ENCODE measurements at places on chromosomes 12 and 14.

GRCh38 chr12:68416826-68417225, 84.7 kb upstream of the MDM1 start:
- DNase-seq: no peak

DNA sequence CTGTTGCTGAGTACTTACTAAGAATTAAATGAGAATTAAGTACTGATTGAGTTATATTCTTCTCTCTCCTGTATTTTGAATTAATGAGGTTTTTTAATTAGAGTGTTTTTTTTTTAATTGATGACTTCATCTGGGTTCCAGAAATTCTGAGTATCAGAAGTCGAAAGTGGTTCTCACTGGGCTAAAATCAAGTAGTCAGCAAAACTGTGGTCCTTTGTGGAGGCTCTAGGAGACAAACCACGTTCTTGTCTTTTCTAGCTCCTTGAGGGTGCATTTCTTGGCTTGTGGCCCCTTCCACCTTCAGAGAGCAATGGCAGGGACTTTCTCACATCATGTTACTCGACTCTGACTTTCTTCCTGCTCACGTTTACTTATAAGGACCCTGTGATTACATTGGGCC, 8.1 kb upstream of the DYRK4 start:
- no peak for DNase-seq

DNA sequence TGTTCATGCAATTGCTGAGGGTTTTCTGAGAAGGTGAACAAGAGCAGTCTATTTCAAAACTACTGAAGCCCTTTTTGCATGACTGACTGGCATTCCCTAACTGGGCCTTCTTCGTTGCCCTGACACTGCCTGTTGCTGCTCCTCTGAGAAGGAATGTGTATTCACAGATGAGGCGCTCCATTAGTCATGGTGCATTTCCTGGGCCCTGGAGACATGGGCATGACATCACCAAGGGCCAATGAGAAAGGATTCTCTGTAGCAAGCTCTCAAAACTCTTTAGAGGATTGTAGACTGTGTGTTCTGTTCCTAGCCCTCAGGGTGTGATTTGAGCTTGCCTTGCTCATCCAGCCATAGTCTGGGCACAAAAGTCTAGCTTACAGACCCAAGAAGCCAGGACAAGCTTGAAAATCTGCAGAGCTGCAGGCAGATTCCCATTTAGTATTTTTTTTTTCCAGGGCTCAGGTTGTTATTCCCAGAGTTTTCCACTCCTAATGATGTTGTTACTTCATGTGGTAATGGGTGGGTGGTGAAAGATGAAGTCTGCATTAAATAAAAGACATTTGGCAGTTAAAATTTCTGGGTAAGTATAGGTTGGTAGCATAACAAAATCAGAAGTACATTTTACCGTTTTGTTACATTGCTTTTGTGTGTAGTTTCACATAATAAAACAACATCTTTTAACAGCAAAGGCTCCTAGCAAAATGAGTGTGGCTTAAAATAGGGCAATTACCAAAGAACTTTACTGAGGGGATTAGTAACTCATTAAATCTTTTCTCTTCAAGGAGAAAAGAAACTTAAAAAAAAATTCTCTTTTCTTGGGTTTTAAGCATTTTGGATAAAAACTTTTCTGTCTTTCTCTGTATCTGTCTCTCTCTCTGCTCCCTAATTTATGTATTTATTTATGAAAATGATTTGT, 318.4 kb downstream of the RAD51B start:
- no peak for DNase-seq

DNA sequence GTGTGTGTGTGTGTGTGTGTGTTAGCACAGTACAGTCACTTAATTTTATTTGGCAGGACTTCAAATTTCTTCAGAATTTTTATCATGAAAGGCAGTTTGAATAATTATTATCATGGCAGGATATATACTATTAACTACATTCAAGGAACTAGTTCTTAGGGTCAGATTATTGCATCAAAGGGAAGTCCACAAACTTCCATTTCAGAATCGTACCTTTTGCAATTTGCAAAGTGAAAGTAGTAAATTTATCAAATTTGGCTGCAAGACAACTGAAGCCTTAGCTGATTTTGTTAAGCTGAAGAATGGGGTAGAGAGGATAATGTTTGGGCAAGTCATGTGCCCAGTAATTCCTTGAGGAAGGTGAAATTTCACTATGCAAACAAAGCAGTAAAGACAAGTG, 68.2 kb downstream of the PLEKHG7 start:
- no peak for DNase-seq

DNA sequence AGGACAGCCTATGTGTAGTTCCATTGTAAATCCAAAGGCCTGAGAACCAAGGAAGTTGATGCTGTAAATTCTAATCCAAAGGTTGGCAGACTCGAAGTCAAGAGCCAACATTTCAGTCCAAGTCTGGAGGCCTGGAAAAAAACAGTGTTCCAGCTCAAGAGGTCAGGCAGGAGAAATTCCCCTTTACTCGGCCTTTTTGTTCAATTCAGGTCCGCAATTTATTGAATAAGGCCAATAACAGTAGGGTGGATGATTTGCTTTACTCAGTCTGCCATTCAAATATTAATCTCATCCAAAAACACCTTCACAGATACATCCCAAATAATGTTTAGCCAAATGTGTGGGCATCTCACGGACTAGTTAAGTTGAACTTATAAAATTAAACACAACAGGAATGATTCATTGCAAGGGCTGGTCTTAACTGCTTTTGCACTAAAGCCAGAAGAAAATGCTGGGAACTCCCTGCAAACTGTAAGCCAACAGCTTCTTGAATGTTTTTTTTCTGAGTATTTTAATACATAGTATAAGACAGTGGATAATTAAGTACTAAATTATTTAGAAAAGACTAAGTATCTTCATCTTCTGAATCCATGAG, 197.4 kb upstream of the GARIN6 start:
- no peak for DNase-seq

DNA sequence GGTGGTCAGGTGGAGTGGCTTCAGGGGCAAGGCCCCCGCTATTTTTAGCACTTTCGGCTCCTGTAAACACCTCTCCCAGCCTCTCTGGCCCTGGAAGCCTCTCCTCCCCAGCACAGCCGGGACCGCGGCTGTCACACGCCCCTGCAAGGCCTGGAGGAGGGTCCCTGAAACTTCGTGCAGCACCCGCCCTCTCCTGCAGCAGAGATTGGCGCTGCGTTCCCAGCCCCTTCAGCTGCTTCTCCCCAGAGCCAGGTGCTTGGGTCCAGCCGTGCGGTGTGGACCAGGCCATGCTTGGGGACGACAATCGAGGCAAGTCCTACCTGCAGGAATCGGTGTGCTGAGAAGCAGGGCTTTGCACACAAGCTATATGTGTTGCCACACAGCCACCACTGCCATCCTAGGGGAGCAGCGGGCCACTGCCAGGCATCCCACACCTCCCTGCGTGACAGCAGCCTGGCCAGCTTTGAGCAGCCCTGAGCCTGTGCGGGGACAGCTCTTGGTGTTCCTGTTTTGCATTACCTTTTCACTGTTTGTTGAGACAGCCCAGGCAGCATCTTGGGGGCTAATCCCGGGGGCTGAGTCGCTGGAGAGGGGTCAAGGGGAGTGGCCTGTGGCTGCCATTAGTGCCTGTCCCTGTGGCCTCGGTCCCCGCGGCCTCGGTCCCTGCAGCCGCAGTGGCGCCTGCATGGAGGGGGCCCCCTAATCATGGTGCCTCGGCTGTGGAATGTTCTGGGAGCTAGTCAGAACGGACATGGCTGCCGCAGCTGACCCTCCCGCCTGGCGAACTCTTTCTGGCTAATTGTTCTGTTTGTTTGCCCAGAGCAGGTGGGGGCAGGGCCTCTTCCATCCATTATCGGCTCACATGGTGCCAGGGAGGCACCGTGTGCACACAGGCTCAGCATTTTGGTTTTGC, 27.6 kb upstream of the TRAF3 start:
- peak; percentile 20 for DNase-seq

DNA sequence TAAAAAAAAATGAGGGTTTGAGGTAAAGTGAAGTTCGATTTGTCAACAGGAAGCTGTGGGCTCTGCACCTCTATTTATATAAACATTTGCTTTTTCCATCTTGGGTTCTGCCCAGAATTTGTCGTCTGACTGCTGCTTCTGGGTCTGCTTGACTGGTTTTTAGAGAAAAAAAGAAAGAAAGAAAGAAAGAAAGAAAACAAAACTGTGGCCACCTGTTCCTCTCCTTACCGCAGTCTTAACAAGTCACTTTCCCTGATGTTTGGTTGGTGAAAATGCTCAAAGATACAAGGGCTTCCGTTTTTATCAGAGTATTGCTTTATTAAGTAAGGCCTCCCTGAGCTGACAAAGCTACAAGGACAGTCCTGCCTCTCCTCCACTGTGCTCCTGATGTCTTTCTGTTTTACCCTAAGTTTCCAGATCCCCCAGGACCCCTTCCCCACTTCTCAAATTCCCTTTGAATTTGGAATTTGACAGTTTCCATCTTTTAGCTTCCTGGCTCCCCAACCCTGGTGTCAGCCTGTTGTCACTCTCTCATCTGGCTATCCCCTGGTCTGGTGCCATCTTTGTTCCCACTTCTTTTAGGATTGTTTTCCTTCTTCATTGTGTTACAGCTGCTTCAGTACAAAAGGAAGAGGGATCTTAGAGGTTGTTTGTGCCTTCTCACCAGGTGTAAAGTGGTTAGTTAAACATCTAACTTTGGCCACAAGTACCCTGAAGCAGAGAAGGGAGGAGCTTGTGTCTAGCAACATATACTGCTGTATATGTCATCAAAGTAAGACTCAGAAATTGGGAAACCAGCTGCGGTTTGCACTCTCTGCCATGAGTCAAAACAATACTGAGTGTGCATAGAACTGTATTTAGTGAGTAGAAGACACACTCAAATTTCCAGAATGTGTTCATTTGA, 18.0 kb downstream of the MFAP5 start:
- DNase-seq: no peak

DNA sequence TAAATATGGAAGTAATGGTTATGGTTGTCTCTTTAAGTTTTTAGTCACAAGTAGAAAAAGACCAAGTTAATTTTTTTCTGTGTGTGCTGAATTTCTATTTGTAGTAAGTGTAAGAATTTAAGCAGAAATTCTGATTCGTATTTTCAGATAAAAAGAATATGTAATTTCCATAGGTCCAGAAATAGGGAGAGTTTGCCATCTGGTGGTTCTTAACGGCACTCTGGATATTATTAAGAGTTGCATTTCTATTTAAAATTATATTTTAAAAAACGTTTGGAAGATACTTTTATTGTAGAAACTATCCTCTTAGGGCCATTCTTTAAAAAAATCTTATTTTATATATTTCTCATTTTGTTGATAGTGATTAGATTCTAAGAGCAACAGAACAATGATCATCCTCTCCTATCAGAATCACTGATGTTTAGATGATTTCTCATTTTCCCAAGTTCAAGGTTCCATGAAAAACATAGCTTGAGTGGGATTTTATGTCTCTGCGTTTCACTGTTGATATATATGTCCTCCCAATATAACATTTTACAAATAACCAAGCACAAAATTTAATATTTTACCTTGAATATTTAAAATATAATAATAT, 88.3 kb downstream of the LRRK2 start:
- DNase-seq: peak; percentile 6

GRCh38 chr14:44453433-44454171, 53.5 kb downstream of the FSCB start:
- peak; percentile 39 for DNase-seq

DNA sequence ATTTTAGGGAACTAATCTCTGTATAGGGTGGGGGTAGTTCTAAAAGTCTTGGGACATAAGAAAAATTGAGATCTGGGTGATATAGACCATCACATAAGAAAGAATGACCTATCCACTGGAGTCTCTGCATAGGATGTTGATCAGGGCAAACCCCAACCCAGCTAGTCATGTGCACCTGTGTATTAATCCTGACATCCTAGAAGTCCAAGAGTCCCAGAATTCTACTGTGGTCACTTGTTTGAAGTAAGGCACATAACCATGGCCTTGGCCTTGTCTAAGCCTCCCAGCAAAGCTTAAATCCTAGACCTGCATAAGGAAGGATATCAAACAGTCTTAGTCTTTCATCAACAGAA, 334.1 kb upstream of the DCN start:
- no peak for DNase-seq

- no peak for DNase-seq
These were observed 43.8 kb downstream of the CCNK start for GRCh38 chr14:99524804-99525698.

DNA sequence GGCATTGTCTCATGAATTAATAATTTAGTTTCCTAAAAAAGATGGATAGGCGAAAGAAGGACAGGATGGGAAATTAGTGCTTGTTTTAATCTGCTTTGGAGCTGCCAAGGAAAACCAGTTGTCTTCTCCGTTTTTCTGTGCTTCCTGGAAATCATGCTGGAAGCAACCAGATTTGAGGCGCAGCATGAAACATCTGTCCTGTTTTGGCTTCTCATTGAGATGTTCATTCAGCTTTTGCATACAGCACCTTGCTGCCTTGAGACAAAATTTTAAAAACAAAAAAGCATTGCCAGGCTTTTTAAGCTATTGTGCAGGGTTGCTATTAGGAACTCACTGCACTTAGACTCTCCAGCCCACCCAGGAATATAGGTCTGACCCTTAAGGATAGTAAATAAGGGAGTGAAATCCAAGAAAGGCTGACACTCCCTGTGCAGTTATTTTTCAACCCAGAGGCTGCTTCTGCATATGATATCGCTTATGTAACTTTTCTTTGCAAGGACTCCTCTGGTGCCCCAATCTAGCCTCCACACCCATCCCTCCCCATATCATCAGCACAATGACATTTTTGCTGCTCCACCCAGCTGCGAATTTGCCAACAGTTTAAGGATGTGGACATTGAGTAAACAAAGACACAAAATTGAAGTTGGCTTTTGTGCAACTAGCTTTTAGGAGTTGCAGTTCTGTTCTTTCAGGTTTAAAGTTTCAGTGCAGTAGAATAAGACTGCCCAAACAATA, 46.9 kb upstream of the MDM1 start:
- no peak for DNase-seq

- no peak for DNase-seq
These were observed 90.1 kb downstream of the LRRK2 start for GRCh38 chr12:40314927-40315326.

- no peak for DNase-seq
These were observed 431.6 kb downstream of the PDZRN4 start for GRCh38 chr12:41619705-41620104.

- DNase-seq: no peak
These were observed 163.7 kb upstream of the ARHGAP5 start for GRCh38 chr14:31913370-31913769.

- no peak for DNase-seq
These were observed 1128.0 kb downstream of the AACS start for GRCh38 chr12:126193190-126193589.

- no peak for DNase-seq
These were observed 59.1 kb downstream of the DCAF5 start for GRCh38 chr14:69093631-69094421.

- no peak for DNase-seq
These were observed 17.1 kb upstream of the NAV3 start for GRCh38 chr12:77813558-77813957.

GRCh38 chr12:116002890-116003536, 274.5 kb downstream of the MED13L start:
- no peak for DNase-seq
